Psoas muscle (tissue), 8 donors: ENCODE measurements at places on chromosomes 7 and 10.

- DNase-seq = no peak
Measured at GRCh38 chr10:51112013-51112412, 37.7 kb downstream of the PRKG1 start.

- DNase-seq = no peak
Measured at GRCh38 chr7:1290026-1290678, 57.5 kb downstream of the UNCX start.

GRCh38 chr10:22913474-22914092 is 14.3 kb upstream of the ARMC3 start:
- DNase-seq = no peak

DNA sequence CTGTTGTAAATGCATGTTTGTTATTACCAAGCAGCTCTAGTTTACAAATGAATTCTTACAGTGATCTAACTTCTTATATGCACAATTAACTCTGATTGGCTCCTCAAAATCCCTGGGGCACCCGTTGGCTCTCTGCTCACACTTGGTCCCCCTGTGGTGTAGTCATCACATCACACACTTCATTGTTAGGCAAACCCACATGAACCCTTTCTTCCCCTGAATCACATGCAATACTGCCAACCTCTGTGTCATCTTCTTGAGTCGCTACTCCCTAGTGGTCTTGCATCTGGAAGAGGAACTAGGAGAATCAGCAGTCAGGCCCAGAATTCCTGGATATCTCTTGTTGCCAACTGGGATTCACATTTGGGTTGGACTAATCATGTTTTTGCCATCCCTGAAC is 73.1 kb downstream of the CD36 start:
- DNase-seq = peak; percentile 64

GRCh38 chr10:76679030-76679429 is 958.6 kb downstream of the KCNMA1 start:
- no peak for DNase-seq

DNA sequence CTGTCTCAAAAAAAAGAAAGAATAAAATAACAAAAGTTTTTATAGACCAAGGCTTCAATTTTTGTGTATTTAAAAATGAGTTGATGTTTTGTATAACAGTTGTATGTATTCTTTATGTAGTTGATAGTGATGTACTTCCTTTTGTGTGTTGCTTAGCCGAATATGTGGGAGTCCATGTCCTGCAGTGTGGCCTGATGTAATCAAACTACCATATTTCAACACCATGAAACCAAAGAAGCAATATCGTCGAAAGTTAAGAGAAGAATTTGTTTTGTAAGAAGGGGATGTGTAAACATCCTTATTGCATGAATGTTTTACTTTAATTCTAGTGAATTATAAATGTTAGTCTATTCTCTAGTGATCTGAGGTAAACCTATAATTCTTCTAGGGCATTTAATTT is 56.6 kb downstream of the MPLKIP start:
- no peak for DNase-seq

- DNase-seq = no peak
Measured at GRCh38 chr7:93055543-93056107, 62.2 kb downstream of the SAMD9 start.

DNA sequence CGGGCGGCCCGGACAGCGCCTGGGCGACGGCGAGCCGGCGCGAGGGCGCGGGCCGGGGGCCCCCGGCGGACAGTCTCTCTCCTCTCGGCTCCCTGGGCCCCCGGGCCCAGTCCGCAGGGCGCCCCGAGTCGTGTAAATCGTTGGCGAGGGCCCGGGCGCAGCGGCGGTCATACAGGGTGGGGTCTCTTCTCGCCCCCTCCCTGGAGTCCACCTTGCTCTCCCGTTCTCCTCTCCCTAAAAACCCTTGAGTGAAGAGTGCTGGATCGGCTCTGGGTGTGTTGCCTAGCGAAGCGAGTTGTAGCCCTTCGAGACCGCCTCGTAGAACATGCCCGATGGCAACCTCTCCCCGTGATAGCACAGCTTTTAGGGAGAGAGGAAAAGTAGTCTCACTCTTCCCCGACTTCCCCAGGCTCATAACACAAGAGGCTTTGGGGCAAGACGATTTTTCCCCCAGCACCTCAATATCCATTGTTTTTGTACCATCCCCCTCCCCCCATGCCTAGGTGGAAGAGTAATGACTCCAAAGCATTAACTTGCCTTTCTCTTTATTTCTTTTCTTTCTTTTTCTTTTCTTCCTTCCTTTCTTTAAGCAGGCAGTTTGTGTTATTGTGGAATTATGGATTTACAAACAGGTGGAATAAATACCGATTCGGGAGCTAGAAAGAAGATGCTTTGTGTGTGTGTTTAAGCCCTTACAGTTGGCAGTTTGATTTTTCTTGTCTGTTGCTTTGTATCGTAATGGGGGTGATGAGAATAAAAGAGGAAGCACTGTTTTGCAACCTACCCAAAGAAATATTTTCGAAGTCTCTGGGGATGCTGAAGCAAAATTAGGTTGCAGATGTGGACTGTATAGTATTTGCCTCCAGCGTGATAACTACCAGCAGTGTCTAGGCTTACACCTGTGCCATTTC is 822 bp downstream of the SHOC2 start:
- peak; percentile 59 for DNase-seq

GRCh38 chr7:135204341-135204749 is 7.0 kb downstream of the WDR91 start:
- DNase-seq = no peak

DNA sequence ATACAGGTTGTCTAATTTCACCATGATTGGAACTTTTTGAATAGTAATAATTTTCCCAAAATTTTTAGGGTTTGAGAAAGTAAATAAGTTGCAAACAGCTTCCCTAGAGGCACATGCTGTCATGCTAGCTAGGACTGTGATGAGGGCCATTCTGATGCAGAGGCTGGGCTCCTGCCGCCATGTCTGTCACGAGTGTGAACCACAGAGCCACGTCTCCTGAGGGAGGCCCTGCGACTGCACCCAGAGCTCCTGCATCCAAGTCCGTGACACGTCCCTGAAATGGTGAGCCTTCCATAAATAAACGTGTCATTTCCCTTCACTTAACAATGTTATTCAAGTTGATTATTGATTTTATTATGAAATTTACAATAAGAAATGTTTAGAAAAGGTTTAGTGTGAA is 40.0 kb downstream of the C10orf120 start:
- no peak for DNase-seq

DNA sequence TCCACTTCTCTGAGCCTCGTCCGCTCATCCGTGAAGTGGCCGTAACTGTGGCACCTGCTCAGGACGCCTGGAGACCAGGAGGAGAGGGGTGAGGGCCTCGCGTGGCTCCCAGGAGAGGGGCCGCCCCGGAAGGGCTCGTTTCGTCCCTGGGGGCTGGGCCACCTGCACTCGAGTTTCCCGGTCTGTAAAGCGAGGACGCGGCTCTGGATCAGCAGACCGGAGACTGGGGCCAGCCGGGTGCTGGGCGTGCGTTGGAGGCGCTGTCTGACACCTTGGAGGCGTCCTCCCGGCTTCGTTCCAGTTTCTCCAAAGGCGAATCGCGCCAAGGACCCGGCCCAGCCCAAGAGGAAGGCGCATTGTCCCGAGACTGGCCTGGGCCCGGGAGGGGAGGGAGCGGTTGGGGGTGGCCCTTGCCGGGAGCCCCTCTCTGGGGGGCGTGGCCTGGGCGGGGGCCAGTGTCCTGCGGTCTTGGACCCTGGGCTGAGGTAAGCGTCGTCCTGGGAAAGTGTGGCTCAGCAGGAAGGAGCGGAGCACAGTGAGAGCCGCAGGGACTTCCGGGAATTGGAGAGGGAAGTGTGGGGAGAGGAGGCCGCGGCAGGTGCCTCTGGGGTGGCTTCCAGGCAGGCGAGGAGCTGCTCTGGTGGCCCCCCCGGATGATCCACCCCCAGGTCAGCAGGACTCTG is 89.6 kb downstream of the FOXL3 start:
- peak; percentile 57 for DNase-seq

DNA sequence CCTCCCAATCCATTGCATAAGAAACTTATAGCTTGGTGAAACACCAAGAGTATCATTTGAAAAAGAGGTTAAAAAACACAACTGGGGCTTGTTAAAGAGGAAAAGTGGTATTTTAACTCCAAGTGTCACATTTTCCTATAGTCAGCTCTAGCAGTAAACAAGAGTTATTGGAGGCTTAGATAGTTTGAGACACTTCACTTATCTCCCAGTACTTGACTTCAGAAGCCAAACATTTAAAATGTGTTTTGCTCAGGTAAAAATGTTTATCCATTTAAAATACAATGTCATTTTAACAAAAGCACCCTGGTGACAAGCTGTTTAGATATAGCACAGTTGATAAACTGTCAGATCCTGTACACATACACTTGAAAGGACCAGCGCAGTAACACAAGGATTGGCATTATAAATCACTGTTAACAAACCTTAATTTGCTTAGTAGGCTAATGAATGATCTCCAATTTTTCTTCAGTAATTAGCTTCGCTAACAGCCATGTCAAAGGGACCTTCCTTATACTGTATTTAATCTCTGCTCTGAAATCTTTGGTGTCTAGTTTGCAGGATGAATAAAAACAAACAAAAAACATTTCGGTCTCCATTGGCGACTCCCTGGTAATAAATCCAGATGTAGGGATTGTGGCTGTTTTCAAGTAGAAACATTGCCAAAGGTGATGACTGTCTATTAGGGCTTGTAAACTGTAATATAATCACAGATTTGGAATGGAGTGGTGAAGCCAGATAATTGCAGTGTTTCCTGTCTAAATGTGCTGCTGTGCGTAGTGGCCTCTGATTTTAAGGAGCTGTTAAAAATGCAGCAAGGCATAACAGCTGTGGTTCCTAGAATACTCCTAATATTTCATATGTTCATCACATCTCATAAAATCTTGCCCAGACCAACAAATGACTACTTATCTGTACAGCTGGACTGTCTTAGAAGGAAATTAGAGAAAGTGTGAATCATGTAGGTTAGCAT is 545.1 kb downstream of the AUTS2 start:
- no peak for DNase-seq

DNA sequence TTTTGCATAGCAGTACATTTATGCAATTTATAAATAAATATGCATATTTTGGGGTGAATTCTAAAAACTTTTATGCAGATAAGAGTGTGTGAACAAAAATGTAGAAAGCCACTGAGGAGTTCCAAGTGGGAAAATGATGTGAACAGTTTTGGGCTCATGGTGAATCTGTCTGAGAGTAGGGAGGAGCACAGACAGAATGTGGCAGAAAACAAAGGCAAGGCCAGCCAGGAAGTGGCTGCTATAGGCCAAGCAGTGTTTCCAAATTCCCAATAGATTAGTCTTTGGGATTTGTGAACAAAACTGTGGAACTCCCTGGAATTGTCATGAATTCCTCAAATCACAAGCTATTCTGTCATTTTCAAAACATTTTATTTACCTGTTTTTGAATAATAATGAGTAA is 73.6 kb upstream of the AMPH start:
- DNase-seq = no peak

DNA sequence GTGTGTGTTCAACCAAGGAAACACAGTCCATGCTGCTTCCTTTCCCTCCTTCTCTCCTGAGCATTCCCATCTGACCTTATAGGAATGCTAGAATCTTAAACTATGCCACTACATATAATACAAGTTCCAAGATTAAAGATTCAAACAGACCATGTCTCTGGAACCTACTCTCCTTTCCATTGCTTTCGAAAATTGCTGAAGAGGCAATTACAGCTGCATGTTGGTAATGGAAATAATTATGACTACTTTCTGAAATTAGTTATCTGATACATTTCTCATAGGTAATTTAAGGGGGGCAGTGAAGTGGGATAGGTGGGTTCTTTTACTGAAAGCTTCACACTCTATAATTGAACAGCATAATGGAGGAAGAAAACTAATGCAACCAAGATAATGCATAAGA is 285.9 kb upstream of the YAE1 start:
- DNase-seq = no peak

- no peak for DNase-seq
Measured at GRCh38 chr7:46660402-46660980, 739.4 kb upstream of the IGFBP3 start.

DNA sequence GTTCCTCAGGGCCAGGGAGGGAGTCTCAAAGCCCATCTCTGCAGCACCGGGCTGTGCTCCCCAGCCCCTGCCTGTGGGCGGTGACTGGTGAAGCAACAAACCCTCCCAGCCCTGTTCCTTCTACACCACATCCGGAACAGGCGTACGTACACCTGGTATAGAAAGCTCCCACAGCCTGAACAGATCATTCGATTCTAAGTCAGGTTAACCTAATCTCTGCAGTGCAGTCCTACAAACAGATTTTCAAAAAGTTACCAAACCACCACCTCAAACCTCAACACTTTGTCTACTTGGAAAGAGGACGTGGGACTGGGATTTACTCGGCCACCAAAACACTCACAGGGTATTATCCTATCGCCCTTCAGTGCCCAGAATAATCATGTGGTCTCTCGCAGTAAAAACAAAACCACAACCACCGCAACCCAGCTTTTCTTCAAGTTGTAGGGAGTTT is 238.4 kb downstream of the DIP2C start:
- DNase-seq = no peak

GRCh38 chr10:88179831-88180230 is 316.4 kb downstream of the PTEN start:
- no peak for DNase-seq
